HTR-8/SVneo (cell line): ENCODE measurements at places on chromosomes 11 and 22.

- DNase-seq = no peak
Measured at GRCh38 chr22:49322231-49322630, 505.4 kb downstream of the BRD1 start.

DNA sequence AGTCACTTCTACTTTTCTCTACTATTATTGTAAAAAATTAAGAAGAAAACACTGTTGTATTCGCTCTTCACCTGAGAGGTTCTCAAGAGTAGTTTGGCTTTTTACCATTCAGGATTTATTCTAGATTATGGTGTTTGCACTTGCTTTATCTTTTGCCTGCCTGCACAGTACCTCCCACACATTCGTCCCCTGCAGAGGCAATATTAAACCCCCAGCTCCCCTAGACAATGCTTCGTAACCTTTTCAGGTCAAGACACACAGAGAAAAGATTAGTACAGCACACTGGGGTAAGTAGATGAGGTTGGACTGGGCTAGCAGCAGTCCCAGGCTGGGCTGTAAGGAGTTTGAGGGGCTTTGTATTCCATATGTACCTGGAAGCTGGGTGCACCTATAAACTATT, 62.4 kb downstream of the TNRC6B start:
- no peak for DNase-seq

GRCh38 chr11:69403556-69404215, 77.8 kb upstream of the LINC01488 start:
- no peak for DNase-seq

DNA sequence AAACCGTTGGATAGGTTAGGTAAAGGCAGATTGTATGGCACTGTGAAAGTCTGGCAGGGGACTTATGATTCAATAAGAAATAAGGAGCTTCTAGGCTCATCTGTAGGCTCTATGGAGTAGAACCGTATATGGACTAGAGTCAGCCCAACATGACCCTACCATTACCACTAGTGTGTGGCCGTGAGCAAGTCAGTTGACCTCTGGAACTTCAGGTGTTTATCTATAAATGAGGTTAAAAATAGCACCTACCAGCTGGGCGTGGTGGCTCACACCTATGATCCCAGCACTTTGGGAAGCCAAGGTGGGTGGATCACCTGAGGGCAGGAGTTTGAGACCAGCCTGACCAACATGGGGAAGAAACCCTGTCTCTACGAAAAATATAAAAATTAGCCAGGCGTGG, 4.4 kb downstream of the HINFP start:
- DNase-seq = no peak

DNA sequence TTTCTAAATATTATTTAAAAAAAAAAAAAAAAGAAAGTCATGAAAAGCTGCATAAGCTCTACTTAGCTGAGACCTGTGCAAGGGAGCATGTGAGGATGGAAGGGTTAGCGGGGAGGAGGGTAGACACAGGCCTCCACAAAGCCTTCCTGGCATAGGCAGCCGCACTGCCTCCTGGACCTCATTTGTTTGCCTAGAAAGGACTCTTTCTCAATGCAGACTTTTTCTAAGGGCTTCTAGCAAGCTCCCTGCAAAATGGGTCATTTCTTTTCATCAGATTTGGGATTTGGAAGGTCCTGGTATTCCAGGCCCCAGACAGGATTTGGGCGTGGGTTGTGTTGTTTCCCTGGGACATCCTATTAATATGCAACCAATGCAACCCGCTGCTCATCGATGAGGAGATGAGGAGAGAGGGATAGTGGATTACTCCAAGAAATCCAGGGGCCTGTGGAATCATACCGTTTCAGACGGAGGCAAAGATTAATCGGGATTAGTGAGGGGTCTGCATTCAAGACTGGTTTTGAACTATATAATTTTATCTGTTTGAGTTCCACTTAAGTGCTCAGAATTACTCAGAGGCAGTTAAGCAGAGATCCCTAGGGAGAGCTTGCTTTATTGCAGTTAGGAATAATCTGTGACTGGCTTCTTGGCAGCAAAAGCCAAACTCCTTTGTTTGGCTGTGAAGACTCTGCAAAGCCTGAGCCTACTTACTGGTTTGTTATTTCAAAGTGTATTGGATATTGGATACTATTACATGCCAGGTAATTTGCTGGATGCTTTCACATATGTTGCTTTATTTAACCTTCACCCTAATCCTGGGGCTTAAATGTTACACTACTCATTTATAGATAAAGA, 106.9 kb upstream of the NAV2 start:
- no peak for DNase-seq

DNA sequence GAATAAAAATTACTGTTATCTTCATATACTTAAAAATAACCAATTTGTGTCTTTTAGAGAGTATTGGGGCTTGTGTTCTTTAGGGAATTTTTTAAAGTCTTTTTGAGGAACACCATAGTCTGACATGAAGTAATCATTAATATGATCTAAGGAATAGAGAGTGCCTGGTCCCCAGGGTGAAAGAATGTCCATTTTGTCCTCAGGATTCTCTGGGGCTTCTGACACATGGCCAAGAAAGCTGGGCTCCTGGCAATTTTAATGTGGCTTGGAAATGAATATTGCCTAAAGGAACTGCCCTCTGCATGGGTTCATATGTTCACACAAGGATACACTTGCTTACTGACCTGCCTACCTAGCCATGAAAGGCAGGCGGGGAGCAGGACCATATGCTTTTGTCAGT, 33.7 kb downstream of the NF2 start:
- DNase-seq = no peak

- no peak for DNase-seq
Measured at GRCh38 chr11:71144736-71145135, 107.6 kb downstream of the SHANK2 start.

- no peak for DNase-seq
Measured at GRCh38 chr11:119427279-119427678, 4.3 kb upstream of the THY1 start.

GRCh38 chr11:101435408-101435973, 148.3 kb downstream of the TRPC6 start:
- no peak for DNase-seq

DNA sequence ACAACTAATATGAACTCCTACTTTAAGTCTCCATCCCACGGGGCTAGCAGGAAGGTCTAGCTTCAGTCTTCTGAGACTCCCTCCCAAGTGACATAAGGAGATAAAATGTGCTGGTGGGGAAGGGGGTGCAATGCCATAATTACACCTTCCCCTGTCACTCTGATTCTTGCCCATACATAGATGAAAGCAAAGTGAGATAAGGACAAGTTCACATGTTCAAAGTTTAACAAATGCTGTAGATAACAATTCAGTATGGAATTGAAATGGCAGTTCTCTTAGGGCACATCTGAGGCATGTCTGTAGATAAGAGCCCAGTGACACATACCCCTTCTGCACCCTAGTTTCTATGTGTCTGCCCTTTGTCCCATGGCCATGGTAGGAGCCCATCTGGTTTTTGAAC, 38.2 kb upstream of the PANX1 start:
- no peak for DNase-seq

DNA sequence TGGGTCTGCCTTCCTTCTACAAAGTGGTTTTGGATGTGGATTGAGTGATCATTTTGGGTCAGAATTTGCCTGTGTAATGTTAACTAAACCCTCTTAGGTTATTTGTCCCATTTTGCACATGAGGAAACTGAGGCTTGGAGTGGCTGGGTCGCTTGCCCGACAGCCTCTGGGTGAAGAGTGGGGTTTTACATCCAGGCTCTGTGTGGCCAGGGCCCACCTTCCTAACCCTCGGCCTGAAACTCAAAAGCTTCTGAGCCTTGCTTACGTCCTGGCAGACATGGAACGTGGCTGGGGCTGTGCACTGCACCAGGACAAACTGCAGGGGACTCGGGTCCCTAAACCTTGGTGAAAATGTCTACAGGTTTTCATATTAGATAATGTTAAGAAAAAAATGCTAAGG, 542.4 kb downstream of the TBC1D22A start:
- no peak for DNase-seq

GRCh38 chr22:22887621-22888503, at the start of gene IGLL5:
IGLL5 (plus strand) TSS chr22:22887816; CDS start chr22:22888054, 238 bp downstream.
- DNase-seq = no peak

DNA sequence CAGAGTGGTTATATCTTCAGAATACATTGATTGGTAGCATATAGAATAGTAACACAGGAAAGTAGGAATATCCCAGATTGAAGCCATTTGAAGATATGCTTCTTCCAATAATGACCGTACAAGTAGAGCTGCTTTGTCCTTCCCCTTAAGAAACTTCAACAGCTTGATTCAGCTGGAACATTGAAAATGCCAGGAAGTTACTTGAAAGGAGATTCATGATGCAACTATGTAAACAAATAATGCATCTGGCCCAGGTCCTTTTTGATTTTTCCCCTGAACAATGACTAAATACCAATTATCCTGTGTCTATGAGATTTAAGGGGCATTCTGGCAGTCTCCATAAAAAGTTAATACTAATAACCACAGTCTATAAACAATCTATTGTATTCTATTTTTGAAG, 3.0 kb downstream of the DKK3 start:
- no peak for DNase-seq

DNA sequence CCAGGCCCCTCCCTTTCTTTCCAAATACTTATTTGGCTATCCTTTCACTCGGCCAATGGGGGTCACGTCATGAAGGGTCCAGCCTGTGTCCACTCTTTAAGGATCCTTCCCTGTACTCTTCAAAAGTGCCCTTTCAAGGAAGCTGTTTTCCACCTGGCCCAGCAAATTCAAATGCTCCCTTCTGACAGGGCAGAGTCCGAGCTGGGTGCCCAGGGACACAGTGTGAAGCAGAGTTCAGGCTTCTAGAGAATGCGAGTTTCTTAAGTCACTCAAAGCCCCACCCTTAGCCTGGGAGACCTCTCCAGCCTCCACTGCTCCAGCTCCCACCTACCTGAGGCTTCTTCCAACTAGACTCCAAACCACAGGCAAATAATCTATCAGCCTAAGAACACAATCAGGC, 5.5 kb upstream of the APOA1 start:
- no peak for DNase-seq

DNA sequence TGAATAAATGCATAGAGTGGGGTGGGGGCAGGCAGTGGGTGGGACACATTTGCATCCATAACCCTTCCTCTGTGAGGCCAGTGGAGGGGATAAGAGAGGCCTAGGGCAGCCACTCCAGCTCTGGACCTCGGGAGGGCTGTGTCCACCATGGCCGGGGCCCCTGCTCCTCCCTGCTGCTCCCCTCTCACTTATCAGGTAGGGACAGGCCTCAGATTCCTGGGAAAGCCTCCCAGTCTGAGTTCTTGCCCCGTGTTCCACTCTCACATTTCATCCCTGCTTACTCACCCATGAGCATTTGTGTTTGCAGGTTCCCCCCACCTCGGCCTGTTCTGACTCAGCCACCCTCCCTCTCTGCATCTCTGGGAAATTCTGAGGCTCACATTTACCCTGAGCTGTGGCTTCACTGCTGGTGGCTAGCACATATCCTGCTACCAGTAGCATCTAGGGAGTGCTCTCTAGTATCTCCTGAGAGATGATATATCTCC, 128.7 kb upstream of the TOP3B start:
- peak; percentile 44 for DNase-seq

DNA sequence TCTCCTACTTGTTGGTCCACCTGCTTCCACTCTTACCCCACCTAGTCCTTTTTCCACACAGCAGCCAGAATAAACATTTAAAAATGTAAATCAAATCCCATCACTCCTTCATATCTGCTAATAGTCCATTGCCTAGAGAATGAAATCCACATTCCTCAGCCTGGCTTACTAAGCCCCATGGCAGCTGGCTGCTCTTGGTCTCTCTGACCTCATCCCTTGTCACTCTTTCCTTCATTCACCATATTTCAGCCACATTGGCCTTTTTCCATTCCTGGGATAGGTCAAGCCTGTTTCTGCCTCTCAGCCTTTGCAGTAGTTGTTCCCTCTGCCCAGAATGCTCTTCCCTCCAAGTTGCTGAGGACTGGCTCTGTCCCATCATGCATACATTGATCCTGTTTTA, 512.8 kb downstream of the INSC start:
- DNase-seq = peak; percentile 8

DNA sequence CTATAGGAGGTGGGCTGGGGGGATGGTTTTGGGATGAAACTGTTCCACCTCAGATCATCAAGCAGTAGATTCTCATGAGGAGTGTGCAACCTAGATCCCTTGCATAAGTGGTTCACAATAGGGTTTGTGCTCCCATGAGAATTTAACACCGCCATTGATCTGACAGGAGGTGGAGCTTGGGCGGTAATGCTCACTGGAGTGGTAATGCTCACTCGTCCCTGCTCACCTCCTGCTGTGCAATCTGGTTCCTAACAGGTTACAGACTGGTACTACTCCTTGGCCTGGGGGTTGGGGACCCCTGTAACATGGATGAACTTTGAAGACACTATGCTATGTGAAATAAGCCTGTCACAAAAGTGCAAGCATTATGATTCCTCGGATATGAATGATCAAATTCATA, 87.0 kb upstream of the CLNS1A start:
- DNase-seq = no peak

DNA sequence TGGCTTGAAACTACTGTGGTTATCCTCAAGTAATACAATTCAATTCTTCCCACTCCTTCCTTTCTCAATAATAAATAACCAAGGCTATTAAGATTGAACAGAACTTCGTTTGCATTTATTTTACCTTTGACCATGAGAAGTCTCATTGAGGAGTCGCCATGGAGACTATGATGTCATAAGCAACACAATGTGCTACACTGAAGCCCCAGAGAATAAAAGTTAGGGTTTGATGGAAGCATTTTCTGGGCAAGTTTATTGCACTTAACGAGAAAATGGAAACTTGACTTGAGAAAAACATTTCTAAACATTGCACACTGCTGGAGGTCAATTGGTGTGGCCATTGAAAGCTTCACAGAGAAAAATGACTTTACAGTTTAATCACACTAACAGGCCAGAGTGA, 121.5 kb downstream of the FAM76B start:
- no peak for DNase-seq

GRCh38 chr11:73225001-73225686, 7.1 kb downstream of the P2RY2 start:
- no peak for DNase-seq

- peak; percentile 48 for DNase-seq
Measured at GRCh38 chr11:34343153-34343552, 14.7 kb downstream of the ABTB2 start.

DNA sequence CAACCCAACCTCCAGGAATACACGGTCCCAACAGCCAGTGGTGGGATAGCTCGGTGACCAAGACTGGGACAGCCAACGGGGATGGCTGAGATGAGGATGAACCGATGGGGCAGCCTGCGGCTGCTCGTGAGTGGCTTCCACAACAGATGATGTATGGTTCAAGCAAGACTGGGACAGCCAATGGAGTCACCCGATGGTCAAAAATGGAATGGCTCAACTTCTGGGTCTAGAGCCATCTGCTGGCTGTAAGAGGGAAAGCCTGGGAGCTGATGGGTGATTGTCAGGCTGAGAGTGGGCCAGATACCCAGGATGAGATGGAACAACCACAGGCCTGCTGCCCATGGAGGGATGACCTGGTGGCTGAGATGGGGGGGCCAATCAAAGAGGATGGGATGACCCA, 35.5 kb downstream of the SYT7 start:
- no peak for DNase-seq

- DNase-seq = no peak
Measured at GRCh38 chr11:132704781-132705375, 827.4 kb downstream of the OPCML start.
